NB4 (cell line): ENCODE measurements at places on chromosomes 7 and 10.
A peak's percentile ranks its signal among the peaks of the same experiment; 100 is the strongest.

- DNase-seq = no peak
Observed at GRCh38 chr7:92843034-92843760, 6.8 kb upstream of the CDK6 start.

- no peak for DNase-seq
Observed at GRCh38 chr10:69869291-69869961, 67.7 kb downstream of the COL13A1 start.

GRCh38 chr10:22369434-22370072 lies 24.3 kb downstream of the SPAG6 start:
- peak; percentile 71 for DNase-seq

GRCh38 chr10:74786126-74786525 lies 40.3 kb upstream of the KAT6B start:
- DNase-seq = no peak

- DNase-seq = no peak
Observed at GRCh38 chr7:41886901-41887311, 184.0 kb upstream of the INHBA start.

DNA sequence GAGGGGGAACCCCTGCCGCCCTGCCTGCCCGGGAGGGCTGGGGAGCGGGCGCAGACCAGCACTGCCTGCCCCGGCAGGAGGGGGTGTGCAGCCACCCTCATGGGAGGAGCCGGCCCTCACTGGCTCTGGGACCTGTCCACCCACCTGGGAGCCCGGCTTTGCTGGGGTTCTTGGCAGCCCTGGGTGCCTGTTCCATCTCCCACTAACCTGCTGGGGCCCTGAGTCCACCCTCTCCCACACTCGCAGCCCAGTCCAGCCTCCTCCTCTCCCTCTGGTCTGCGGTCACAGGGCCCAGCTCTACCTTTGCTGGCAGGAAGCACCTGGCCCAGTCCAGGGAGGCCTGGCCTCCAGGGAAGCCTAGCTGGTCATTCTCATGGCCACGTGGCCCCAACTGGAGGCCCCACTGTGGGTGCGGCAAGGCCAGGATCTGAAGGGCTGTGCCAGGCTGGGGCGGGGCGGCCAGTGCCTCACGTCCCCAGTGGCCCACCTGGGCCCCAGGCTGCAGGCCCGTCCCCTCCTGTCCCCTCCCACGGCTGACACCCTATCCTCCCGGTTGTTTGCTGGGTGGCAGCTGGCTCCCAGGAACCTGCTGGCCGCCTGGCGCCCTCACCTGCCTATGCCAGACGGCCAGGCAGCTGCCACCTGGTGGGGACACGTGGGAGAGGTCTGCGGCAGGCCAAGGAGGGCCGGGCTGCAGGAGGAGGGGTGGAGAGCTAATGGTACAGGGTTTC lies at the start of gene TMEM184A:
TMEM184A (minus strand) TSS at position 393 of the 731 bp plus-strand sequence. CDS start 721 bp downstream, outside the sequence.
- peak; percentile 62 for DNase-seq

DNA sequence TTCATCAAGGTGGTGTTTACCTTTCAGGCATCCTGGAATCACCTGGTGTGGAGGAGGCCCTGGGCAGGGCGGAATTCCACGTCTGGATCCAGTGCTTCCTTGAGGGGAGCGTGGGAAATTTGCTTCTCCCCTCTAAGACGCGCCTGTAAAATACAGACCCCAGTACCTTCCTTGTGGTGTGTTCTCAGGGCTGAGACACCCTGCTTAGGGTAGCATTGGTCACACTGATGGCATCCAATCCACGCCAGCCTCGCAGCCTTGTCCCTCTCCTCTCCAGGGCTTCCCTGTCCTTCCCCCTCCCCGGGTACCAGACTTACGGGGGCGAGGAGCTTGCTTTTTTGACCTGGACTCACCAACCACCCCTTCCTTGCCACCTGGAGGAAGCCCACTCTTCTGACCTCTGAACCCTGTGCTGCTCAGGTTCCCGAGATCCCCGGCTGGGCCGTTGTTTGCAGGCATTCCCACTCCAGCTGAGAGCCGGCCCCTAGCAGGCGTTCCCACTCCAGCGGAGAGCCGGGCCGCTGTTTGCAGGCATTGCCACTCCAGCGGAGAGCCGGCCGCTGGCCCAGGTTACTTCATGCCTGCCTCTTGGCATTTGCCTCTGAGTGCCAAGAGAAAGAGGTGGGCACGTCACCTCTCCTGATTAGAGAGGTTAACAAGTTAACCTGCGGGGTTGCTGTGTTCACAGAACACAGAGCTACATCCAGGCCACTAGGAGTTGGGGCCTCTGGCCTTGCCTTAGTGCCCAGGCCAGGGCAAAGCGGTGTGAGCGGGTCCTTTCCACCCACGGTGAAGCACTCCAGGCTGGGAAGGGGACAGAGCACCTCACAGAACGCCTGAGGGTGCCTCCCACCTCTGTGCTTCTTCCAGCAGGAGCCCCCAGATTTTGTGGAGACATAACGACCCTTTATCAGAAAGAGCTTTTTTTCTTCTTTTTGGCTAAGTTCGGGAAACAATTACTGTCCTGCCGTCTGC lies 254.0 kb upstream of the PPP2R2D start:
- no peak for DNase-seq
